Stimulated activated CD8-positive, alpha-beta memory T cell treated with anti-CD3 and anti-CD28 coated beads, Interleukin-4, amount 100 ng/mL, for 1 hour (primary cell): ENCODE measurements at places on chromosomes 11 and 22.

GRCh38 chr11:18304745-18305144 lies 17.2 kb downstream of the HPS5 start:
- DNase-seq = no peak

DNA sequence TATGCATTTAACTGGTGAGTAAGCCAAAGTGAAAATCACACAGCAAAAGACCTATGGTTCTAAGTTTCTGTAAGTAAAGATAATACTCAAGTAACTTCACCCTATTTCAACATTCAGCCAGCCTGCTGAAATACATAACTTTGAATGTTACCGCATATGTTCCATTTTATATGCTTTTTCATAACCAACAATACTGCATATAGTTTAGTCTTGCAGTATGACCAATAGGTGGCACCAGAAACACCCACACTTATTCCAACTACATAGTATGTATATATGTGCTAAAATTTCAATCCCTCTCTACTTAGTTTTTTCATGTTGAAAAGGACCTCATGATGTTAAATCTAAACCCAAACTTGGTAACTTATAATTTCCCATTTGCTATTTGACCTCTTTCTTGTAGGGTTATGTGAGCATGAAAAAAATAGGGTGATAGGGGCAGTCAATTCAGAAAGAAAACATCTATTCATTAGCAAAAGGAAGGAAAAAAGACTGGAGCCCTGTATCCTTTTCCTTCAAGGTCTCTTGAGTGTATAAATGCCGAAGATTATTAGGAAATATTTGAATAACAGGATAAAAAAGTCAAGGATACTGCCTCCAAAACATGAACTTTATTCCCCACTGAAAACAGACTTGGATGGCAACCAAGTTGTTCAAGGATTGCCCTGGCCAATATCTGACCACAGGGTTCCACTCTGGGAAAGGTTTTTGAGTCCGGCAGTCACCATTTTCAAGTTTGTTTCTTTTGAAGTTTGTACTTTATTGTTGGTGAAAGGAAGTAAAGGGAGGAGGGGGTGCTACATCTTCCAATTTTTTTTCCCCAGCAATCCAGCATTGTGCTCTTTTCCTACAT lies 23.8 kb upstream of the FZD4 start:
- no peak for DNase-seq

- DNase-seq = no peak
These were observed 9.4 kb downstream of the ADAMTS15 start for GRCh38 chr11:130457623-130458409.

GRCh38 chr11:57787006-57787604 lies 25.5 kb downstream of the CTNND1 start:
- no peak for DNase-seq
